Stimulated activated CD4-positive, alpha-beta T cell treated with anti-CD3 and anti-CD28 coated beads, Interleukin-12 subunit alpha, Interleukin-12 subunit beta, amount 100 ng/mL, for 24 hours (primary cell): ENCODE measurements at places on chromosomes 2 and 18.

GRCh38 chr2:173997269-173997668, 32.1 kb upstream of the SP3 start:
- DNase-seq, result no peak

DNA sequence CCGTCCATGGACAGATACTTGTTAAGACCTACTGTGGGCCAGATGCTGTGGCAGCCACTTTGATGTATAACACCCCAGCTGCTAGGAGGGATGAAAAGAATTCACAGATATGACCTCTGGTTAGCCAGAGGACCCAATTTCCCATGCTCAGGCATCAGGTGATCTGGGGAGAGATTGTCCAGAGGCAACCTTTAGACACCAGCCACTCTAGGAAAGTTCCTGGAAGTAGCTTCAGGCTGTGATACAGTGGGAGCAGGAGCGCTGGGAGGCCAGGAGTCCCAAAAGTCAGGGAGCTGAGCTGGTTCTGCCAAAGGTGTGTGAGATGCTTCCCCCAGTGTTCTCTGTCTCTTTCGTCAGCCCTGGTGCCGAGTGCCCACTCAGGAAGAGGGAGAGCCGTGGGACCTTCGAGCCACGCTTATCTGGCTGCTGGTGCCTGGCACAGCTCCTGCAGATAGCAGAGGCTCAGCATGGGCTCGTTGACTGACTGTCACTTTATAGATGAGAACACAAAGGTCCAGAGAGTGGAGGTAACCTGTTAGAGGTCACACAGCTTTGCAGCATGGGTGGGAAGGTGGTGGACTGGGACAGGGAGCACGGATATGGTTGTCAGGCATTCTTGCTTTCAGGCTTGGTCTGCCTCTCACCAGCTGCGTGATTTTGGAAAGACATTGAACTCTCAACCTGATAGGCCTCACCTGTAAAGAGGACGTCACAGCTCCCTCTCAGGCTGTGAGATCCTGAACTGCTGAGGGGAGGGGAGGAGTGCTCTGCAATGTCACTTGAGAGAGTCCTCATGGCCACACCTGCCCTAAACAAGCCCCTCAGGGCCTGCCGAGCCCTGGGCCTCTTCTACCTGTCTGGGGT, 7.8 kb upstream of the RALB start:
- DNase-seq, result no peak

GRCh38 chr2:231691251-231691772, 17.0 kb upstream of the PTMA start:
- DNase-seq, result no peak

- no peak for DNase-seq
Measured at GRCh38 chr2:135882415-135882814, 6.2 kb upstream of the MCM6 start.

DNA sequence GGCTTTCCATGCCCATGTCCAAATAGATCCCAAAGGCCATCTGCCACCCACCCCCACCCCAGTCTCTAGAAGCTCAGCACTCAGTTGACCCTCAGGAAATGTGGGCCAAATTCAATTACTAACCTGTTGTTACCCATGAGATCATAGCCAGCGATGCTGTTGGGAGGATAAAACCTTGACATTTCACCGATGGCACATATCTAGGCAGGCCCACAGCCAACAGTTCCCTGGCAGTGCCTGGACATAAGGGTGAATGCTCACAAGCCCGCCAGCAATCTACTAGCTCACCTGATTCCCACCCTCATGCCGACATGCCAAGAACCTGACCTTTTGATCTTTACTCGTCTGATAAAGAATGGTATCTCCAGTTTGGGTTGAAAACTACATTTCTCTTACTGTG, 11.8 kb upstream of the ACOXL start:
- DNase-seq, result no peak

DNA sequence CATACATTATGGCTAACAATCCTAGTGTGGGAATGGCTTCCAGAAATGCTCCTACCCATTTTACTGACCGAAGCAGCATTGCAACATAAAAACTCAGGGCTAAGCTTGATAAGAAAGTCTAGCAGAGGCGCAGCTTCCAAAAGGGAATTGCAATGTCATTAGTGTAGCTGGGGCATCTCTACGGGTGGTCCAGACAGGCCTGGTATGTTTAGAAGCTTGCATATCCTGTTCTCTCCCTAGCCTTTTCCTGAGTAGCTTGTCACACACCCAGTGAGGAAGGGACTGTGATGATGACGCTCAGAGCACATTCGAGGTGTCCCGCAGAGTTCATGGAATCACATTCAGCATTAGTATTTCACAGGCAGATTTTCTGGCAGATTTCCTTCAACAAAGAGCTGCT, 38.0 kb upstream of the COL5A2 start:
- DNase-seq, result no peak

GRCh38 chr2:109364217-109364616, 235.2 kb downstream of the SH3RF3 start:
- DNase-seq, result no peak

- DNase-seq, result no peak
Measured at GRCh38 chr2:148966438-148966758, 72.1 kb upstream of the LYPD6B start.

- no peak for DNase-seq
Measured at GRCh38 chr2:54572262-54572635, 116.1 kb downstream of the SPTBN1 start.

- DNase-seq, result no peak
Measured at GRCh38 chr2:118050386-118050785, 36.5 kb upstream of the CCDC93 start.
